ENCODE measurements at places on chromosomes 7 and 10. TPM values are rescaled to one million over a fixed set of nuclear protein-coding genes. Genes with fewer than 3 reads are reported as not detected.

The C10orf53 gene
- not detected for total RNA-seq

The CALHM3 gene
- not detected for total RNA-seq

DNA sequence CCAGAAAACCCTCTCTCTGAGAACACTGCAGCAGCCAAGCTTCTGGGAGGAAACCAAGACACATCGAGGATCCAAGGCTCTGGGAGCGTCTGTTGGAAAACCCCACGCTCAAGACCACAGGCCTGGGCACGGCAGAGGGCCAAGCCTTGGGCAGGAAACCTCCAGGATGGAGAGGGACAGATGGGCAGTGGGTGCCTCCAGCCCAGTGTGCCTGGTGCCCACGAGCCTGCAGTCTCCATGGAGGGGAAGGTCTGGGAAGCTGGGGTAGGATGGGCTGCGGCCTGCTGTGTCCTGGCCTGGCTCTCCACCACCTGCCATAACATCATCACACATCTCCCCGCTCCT is 96.1 kb downstream of the FAM53B start:
- DNase-seq, result no peak

DNA sequence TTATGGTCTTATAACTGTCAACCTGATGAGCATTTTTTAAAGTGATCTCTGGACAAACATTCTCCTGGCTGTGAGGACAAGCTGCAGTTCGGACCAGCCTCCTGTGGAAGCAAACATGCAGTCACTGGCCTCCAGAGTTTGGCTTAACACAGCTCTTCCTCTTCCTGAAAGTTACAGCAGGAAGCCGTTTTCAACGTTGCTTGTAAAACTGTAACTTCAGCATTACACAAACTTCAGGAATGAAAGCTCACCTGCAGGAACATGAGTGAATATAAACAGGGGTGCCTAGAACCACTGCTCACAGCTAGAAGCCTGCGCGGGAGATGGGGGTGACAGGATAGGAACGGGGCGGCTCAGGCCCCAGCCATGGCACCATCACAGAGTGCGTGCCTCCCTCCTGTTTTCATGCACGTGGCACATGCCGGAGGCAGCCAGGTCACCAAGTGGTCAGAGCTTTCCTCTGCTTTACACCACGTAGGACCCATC is 292.9 kb upstream of the PITRM1 start:
- no peak for DNase-seq

The CALML3 gene
- not detected for total RNA-seq
